ENCODE measurements at places on chromosomes 11 and 22.

DNA sequence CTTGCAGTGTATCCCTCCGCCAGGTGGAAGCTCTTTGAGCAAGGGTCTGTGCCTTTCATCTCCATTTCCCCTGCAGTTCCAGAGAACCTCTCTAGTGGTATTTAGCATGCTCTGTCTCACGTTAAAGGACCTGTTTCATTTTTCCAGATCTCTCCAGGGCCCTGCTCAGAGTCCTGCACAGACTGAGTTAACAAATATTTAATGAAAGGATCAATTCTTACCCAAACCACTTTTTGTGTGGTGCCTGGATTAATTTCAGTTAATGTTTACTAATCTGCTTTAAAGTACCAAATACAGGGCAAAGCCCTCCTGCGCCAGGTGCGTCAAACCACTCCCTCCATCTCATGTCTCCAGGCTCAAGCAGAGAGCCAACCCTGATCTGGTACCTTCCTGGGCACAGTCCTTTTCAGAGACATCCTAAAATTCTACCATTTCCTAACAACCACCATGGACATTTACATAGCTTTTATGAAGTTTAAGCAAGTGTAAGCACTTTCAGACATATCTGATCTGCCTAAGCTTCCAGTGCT is 18.7 kb upstream of the ACER3 start:
- no peak for DNase-seq

DNA sequence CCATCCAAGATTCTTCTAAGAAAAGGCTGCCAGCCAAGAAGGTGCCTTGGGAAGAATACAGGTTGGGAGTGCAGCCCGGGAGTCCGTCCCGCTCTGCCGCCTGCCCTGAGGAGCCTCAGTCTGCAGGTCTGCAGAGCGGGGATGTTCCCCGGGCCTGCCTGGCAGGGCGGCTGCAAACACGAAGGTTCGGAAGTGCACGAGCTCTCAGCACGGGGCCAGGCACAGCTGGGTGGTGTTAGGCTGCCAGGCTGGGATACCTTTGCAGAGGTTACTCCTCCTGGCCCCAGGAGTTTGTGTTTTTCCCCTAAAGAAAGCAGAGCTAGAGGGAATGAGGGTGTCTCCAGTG is 9.4 kb upstream of the PRR5 start:
- DNase-seq, result no peak

DNA sequence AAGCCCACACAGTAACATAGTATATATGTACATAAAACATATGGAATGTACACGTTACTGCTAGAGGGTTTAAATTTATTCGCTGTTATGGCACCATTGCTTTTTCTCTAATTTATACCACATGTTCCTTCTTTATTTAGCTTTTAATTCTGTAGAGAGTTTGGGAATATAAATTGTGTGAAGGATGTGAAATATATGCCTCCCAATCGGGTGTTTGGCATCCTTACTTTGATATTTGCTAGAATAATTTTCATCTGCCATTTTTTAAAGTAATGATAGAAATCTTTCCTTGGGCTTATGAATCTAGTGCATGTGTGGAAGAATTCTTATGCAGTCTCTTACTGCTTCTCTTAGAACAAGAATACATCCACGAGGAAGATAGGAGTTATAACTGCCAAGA is 509.8 kb upstream of the RAG2 start:
- DNase-seq, result no peak

GRCh38 chr11:117907276-117908108 is 21.7 kb downstream of the TMPRSS13 start:
- DNase-seq, result peak; percentile 54

- DNase-seq, result no peak
Measured at GRCh38 chr11:16261836-16262644, 94.3 kb downstream of the SOX6 start.

DNA sequence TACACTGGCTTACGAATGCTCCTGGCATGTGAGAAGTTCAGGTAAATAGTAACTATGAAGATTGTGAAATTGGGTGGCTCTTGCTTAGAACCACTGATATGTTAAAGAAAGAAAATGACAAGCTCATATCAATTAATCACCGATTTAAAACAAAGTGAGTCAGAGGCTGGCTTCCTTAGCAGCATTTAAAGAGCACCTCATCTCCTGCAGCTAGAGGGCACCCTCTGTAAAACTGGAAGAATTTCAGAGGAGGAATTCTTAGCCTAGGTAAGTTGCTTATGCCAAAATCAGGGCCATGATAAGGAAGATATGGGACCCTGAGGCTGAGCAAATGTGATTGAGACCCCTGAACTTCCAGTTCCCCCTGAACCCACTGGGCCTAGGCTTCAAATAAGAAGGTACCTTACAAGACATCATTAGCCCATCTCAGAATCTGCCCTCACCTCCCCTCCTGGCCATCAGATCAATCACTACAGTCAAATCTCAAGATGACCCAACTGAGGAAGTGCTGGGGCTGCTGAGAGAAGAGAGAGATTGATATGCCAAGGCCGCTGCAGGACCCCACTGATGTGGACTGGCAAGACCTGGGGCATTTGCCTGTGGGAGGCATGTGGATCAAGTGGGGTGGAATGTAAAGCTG is 8.6 kb upstream of the CD3E start:
- DNase-seq, result peak; percentile 52

- DNase-seq, result no peak
Measured at GRCh38 chr11:1622086-1622485, at the start of gene KRTAP5-4. KRTAP5-4 (minus strand) TSS chr11:1622138; CDS start chr11:1622093, 45 bp downstream.

GRCh38 chr22:46596819-46597218 is 23.4 kb upstream of the GRAMD4 start:
- DNase-seq, result no peak

- DNase-seq, result peak; percentile 55
Measured at GRCh38 chr22:19143967-19144400, 467 bp downstream of the ESS2 start.
